Left lobe of liver (tissue), 2 donors: ENCODE measurements at places on chromosomes 7 and 10.

GRCh38 chr10:101485681-101486554, 102.1 kb downstream of the POLL start:
- peak; percentile 69 for DNase-seq

DNA sequence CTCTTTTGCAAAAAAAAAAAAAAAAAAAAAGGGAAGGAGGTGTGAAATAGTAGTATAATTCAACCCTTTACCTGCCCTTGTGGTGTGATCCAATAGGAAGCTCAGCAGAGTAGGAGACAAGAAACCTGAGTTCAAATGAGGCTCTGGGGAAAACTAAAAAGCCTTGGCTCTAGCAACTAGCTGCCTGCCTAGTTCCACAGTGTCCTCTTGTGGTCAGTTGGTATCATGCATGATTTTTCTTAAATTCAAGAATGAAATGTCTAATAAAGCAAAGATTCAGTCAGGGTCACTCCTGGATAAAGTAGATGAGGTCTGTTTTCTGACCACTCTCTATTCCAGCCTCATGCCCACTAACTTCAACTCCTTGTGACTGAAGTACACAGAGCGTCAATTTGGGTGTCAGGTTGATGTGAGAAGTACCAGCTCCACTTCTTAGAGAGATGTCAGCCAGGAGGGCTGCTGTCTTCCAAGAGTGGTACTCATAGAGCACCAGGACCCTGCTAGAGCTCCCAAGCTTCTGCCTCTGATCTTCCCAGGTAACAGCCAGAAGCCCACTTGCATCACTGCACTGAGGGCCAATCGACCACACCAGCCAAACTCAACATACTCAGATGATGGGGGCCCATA, 10.5 kb downstream of the LSM5 start:
- no peak for DNase-seq

- no peak for DNase-seq
Observed at GRCh38 chr10:607545-608185, 81.8 kb downstream of the DIP2C start.

- DNase-seq, result no peak
Observed at GRCh38 chr7:1512781-1513656, 8.8 kb upstream of the INTS1 start.

- DNase-seq, result peak; percentile 80
Observed at GRCh38 chr7:132580717-132581285, 4.5 kb upstream of the PLXNA4 start.

DNA sequence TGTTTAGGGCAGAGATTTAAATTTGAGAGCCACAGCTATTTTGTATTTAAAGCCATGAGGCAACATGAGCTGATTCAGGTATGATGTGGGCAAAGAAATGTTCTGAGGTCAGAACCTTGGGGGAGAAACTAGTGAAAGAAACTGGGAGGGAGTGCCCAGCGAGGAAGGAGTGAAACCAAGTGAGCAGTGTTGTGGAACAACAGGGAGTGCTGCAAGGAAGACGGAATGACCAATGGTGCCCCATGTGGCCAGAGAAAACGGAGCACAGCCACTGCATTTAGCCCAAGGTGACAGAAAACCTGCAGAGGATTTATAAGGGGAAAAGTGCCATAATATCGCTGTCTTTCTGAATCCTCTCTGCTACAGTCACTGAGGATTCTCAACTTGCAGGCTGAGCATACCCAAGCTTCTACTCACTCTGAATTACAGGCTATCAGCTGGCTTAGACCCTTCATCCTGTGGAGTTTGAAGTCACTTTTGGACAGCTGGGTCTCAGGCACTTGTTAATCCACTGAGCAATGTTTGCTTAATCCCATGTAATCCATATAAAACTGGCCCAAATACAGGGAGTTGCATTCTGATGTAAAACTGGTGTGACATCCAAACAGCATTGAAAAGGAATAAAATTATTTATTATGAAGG, 777.3 kb downstream of the CCSER2 start:
- DNase-seq, result no peak

GRCh38 chr7:89605362-89605761, 548.9 kb upstream of the STEAP1 start:
- DNase-seq, result no peak

- no peak for DNase-seq
Observed at GRCh38 chr7:106959753-106960152, 84.8 kb upstream of the PRKAR2B start.

DNA sequence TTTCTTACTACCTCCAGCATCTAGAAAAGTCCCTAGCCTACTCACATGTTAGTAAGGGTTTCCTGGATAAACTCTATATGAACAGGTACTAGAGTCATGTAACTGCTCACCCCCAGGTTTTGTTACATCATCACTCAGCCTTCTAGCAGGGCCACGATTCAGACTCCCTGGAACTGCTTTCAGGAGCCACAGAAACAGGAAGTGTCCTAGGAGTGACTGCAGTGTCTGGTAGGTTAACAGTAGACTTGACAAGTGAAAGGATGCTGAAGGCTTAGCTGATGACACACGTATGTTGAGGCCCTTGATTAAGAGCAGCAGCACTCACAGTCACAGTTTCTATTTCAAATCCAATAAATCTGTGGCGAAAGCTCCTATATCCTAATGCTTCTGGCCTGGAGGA, 101.2 kb downstream of the DNMBP start:
- no peak for DNase-seq

- DNase-seq, result no peak
Observed at GRCh38 chr7:46960970-46961369, 620.9 kb downstream of the TNS3 start.

- no peak for DNase-seq
Observed at GRCh38 chr10:130737621-130738020, 573.9 kb downstream of the TCERG1L start.

- DNase-seq, result no peak
Observed at GRCh38 chr7:44987996-44988395, 9.2 kb upstream of the MYO1G start.

GRCh38 chr10:21194510-21194993, 297.4 kb upstream of the NEBL start:
- peak; percentile 50 for DNase-seq

- DNase-seq, result no peak
Observed at GRCh38 chr7:110591341-110591740, 499.6 kb upstream of the LRRN3 start.

- DNase-seq, result no peak
Observed at GRCh38 chr10:114653926-114654325, 4.1 kb downstream of the ABLIM1 start.

DNA sequence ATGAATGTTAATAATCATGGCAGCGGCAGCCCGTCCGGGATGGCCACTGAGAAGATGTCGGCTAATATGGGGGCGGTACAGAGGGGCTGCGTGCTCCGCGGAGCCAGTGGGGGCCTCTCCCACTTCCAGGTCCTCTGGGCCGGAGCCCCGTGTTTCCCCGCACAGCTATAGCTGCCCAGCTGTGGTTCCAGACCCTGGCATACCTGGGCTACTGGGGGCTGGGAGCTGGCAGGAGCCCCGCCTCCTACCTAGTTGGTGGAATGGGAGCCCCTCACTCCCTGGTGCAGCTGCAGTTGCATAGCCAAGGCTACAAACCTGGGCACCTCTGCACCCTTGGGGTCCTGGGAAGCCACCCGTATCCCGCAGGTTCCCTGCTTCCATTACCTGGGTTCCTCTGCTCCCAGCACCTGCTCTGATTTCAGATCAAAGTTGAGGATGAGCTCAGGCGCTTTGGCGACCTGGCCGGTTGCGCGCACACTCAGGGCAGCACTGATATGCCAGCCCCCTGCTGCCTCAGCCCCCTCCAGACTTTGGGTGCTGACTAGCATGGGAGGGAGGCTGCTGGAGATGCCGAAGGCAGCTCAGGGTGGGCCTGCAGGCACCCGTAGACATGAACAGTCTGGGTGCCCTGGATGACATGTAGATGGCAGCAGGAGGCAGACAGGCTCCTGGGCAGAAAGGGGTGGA, 236.5 kb upstream of the SEMA3D start:
- no peak for DNase-seq

DNA sequence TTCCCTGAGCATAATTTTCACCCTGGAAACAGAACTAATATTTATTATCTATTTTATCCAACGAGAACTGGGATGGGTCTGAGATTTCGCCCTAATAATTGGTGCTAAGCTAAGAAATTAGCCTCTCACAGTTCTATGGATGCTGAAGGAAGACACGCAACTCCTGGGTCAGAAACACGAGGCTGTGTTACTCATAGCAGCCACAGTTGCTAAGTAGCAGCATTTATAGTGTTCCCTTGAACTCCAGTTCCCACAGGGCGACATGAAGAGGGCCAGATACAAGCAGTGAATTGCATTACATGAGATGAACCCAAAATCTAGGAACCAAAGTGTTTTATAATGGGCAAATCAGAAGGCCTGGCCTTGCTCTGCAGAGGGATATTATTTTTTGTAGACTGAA, 109.8 kb upstream of the AGR3 start:
- DNase-seq, result no peak

- DNase-seq, result no peak
Observed at GRCh38 chr7:130489140-130489983, 2.5 kb upstream of the MEST start.

- DNase-seq, result no peak
Observed at GRCh38 chr10:28975891-28976531, 298.7 kb downstream of the BAMBI start.

DNA sequence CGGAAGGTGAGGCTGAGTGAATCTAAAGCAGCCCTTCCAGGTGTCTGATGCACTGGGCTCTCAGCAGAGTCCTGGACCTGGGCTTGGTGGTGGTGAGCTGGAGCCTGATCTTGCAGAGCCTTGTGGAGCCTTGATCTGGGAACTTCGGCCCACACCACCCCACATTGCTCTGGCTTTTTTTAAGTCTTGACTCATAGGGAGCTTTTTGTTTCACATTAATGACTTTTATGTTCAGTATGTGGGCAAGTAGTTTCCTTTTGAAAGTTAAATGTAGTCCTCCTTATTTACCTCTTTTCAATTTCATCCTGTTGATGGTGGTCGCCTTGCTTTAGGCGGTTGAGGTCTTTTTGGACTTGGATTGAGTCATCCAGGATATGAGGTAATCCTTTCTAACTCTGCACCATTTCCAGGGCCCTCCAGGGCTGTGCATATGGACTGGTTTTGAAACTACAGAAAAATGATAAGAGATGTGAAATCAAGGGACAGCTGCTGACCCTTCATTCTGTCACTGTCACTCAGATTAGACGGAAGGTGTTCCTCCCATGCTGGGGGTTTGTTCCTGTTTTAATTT, 2.9 kb upstream of the NRAP start:
- DNase-seq, result no peak

DNA sequence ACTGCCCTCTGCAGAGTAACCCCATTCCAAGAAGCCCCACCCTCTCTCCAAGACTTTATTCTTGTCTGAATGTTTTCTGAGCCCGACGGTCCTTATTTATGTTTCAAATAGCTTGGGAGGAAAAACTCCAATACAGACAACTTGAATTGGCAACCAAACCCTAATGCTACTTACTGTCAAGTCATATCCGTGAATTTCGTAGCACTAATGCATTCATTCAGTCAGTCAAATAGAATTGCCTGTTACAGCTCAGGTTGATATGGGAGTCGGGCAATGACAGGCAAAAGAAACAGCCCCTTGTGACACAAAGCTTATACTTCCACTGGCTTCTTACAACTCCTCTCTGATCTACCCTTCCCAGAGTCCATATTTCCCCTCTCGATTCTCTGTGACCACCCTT, 58.5 kb upstream of the LRGUK start:
- DNase-seq, result no peak

DNA sequence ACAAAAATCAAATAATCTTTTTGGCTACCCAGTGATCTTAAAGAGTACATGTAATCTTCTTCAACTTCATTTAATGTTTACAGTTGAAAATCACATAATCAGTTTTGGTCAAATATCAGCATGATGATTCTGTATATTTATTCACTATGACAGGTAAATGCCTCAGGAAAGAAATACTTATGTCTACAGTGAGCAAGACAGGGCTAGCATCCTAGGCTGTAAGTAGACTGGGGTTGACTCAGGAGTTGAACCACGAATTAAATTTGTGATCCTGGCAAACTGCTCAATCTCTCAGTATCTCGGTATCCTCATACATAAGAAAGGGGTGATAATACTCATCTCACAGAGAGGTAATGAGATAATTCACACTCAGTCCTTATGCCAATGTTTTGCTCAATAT, 71.8 kb downstream of the SEMA3D start:
- DNase-seq, result no peak

GRCh38 chr10:22606164-22606614, 108.2 kb downstream of the PIP4K2A start:
- DNase-seq, result no peak
